ENCODE measurements at places on chromosomes 2 and 18. TPM values are rescaled to one million over a fixed set of nuclear protein-coding genes. Genes with fewer than 3 reads are reported as not detected.

GPR75 gene
- 1.8 TPM for total RNA-seq

COPS8 gene
- total RNA-seq = 64.7 TPM

MRO gene
- not detected for total RNA-seq

DNA sequence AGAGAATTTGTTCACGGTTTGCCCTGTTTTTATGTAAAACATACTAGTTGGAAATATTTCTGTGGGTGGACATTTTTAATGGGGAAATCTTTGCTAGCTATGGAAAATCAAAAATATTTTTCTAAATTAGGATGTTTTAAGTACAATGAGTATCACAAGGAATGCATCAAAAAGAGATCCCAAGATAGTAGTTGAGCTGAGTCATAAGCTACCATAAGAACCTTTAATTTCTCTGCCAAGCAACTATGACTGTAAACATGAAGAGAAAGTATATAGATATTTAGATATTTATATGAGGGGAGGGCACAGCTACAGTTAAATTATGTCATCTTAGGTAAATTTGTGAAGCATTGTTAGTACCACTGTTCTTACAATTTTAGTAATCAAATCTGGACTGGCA lies 646.2 kb downstream of the XIRP2 start:
- DNase-seq = no peak
- H3K36me3 ChIP-seq = no peaks in the 10 kb centered on the region
- no peaks in the 10 kb centered on the region for H3K27me3 ChIP-seq
- H3K4me3 ChIP-seq = no peak overlapping the region

- no peaks in the 10 kb centered on the region for H3K27me3 ChIP-seq
- H3K27ac ChIP-seq = no peak overlapping the region
- H3K36me3 ChIP-seq = 0 out of 2 replicates have a peak, but pooled peaks cover 3% of the 10 kb centered on the region
- H3K4me3 ChIP-seq = no peak overlapping the region
- H3K4me1 ChIP-seq = peaks cover 34% of the 10 kb centered on the region
Observed at GRCh38 chr2:226122041-226122440, 677.6 kb downstream of the IRS1 start.
